ENCODE measurements at places on chromosomes 13 and 19. TPM values are rescaled to one million over a fixed set of nuclear protein-coding genes. Genes with fewer than 3 reads are reported as not detected.

DNA sequence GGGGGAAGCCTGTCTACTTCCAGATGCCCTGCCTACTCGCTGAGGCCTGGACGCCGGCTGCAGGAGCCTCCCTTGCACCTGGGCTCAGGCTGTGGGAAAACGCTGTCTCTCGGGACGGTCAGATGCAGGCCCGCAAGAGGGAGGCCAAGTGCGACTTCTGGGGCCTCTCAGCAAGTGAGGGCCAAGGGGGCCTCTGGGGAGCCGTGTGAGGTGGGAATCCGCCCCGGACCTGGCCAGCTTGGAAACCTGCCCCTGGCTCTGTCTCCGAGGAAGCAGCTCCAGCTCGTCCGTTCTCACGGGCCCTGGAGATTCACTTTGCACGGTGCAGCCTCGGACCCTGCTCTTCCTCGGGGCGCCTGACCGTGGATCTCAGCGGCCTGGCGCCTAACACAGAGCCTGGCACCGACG is 11.4 kb upstream of the CRTC1 start:
- no peak for DNase-seq

GRCh38 chr13:76023652-76024051 is 387.5 kb downstream of the LMO7 start:
- DNase-seq = no peak

Gene TLE6
- total RNA-seq = 2.2 TPM

DNA sequence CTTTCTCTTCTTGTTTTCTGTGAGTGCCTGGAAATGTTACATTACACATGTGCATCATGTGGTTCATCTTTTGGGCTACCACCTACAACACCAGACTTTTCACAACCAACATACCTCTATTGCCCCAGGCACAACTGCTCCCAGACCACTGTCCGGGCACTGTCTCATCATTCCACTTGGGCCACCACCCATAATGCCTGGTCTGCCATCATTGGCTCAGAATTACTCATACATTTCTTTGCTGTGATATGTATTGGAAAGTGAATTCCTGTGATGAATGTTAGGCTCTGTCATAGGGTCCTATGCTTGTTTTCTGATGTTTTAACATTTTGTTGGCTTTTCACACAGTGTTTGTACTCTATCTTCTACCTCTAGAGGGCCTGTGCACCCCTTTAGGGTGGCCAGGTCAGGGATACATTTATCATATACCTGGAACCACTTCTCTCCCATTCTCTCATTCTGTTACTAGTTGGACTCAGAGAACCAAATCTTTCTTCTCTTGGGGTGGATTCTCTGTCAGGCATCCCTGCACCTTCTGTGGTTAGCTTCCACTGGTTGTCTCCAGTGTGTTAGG is 172.8 kb downstream of the NHLRC3 start:
- DNase-seq = no peak
